ENCODE measurements at places on chromosomes 7 and 10.

- DNase-seq = no peak
Observed at GRCh38 chr7:115558161-115558560, 472.4 kb downstream of the TFEC start.

- DNase-seq = no peak
Observed at GRCh38 chr10:73910401-73910763, 550 bp upstream of the PLAU start.

DNA sequence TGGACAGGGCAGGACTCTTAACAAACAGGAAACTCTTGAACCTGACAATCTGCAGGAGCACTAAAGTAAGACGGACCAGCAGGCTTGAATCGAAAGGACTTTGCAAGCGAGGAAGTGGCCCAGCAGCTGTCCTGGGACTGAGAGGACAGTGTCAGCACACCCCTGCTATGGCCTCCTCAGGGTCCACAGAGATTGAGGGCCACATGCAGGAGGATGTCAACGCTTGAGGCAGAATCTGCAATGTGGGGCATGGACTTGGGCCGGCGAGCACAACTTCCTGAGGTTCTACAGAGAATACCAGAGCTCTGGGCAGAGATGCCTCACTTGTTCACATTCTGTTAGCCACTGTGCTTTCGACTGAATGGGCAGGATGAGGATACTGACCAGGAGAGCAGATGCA, 84.4 kb upstream of the EFCAB10 start:
- no peak for DNase-seq

DNA sequence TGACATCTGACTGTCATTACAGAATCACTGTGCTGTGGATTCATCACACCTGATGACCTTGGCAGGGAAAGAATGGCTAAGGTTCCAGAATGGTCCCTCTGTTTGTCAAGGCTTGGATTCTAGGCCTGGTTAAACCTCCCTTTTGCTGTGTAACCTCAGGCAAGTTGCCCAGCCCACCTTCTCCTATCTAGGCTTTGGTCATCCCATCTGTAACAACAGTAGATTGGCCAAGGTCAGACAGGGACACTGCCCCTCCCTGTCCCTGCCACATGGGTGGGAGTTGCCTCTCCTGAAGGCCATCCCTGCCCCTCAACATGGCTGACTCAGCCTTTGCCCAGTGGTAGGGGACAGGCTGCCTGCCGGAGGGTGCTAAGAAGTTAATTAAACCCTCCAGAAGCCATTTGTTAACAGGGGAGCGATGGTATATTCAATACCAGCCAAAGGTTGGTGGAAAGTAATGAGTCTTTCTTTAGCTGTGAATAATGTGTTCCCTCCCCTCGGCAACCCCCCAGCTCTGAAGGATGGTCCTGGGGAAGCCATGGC, 149.8 kb upstream of the PCBD1 start:
- DNase-seq = no peak

DNA sequence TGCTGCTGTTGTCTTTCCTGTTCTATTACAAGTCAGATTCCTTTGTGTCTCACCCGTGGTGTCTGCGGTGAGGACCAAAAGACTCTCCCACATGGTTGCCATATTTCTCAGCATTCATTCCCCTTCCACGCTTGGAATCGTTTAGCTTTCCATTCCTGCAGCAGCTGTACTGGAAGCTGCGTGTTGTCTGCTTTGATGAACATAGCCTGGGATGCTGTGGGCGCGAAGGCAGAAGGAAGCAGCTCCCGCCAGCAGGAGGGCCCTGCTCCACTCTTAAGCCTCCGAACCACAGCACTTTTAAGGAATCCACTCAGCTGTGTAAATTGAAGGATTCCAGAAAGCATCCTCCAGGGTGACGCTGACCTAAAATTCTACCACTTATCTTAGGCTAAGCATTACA, 303.6 kb upstream of the PITRM1 start:
- DNase-seq = peak; percentile 56

GRCh38 chr10:129971381-129972144, 7.5 kb upstream of the EBF3 start:
- peak; percentile 91 for DNase-seq

- DNase-seq = no peak
Observed at GRCh38 chr7:141698247-141699015, 3.5 kb downstream of the DENND11 start.

DNA sequence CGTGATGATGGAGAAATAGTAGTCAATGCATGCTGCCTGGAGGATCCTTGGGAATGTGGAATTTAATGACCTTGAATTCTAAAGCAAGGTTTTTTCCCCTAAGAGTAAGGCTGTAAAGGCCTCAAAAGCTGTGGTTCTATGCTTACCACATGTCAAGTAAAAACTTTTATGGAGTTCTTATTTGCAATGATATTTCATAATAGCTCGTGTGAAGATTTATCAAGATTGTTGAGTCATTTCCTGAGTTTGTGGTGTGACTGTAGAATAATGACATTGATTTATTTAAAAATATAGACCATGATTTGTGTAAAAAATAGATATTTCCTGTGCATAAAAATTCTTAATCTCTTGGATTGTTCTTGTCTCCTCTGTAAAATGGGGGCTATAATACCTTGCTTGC, 67.5 kb upstream of the SORCS1 start:
- no peak for DNase-seq

GRCh38 chr10:49296836-49297235, 2.1 kb upstream of the C10orf71 start:
- DNase-seq = no peak
